ENCODE measurements at places on chromosomes 16 and 17.

DNA sequence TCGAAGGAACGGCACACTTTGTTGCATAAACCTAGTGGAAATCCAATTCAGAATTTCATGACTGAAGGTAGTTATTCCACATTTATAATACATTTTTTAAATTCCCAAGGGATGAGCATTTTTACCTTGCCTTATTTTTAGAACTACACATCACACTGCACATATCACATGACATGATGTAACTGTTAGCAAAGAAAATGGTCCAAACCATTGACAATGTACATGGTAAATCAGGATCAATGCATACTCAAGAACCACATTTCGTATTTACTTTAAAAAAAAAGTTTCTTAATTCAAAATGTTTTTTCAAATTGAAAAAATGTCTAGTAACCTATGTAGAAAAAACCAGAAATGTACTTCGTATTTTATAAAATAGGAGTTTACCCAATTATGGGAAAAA lies 2.5 kb downstream of the KANSL1 start:
- no peak for DNase-seq

DNA sequence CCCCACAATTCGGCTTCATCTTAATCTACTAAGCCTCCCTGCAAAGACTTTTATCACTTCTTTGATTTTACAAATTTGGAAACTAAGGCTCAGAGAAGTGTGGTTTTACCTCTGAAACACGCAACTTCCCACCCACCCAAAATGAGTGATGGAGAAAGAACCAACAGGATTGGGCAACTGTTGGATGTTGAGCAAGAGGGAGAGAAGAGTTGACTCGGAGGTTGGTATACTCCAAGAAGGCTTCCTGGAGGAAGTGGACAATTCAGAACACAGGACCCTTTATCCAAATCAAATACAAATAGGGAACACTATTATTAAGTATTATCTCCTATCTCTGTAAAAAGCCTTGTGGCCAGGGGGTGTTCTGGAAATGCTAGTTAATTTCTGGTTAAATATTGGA lies 323.0 kb downstream of the C16orf95 start:
- DNase-seq = no peak

DNA sequence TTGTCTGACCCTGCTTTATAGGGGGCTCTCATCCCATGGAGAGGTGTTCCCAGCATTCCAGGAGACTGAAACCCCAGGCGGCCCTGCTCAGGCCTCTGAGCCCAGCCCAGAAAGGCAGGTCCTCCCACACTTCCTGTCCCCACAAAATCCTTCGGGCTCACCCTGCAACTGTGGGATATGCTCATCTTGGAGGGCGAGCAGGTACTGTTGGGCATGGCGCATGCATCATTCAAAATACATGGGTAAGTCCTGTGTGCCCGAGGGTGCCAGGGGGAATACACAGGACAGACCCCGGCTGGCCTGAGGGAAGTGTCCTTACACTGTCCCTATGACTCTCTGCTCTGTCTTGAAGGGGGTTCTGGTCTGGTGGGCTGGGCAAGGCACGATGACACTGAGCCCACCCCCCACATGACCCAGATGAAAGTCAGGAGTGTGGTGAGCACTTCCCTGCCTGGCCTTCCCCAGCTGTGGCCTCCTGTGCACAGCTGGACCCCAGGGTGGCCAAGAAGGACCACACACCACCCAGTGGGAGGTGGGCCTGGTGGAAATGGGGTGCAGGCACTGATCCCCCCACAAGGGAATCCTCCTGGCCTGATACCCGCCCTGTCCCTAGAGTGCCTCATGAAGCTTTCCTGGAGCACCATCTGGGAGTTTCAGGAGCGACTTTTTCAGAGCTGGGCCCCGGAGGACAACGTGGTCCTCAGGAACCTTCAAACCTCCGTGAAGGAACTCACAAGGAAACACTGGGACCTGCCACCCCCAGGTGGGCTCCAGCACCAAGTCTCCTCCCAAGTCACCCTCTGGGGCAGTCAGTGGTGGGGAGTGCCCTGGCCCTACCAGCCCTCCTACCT lies 46.7 kb downstream of the USP22 start:
- no peak for DNase-seq

GRCh38 chr17:14150619-14151018 lies 81.3 kb downstream of the COX10 start:
- no peak for DNase-seq

- no peak for DNase-seq
These were observed 326.2 kb upstream of the HSBP1 start for GRCh38 chr16:83481589-83481988.

DNA sequence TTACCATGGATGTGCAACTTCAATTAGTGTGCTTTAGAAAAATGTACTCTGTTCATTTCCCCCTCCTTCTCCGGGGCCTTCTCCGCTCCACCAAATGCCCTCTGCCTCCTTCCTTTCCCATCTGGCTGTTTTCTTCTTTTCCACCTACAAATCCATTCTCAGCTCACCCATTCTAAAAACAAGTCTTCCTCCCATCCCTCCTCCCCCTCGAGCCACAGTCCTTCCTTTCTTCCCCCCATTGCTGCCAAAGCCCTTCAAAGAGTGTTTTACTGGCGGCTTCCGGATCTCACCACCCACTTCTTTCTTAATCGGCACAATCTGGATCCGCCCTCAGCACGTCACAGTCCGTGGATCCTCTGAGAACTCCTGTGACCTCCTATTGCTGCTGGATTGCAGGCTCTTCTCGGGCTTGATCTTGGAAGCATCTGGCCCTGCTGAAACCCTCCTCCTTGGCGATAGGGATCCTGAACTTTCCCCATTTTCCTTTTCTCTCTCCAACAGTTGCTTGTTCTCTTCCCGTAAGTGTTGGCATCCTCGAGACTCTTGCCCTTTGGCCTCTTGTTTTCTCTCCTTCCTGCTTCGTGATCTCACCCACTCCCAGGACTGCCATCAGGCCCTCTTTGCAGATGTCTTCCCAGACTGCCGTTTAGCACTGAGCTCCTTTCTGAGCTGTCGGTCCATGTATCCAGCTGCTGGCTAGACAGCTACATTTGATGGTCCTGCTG lies 36.0 kb upstream of the FBXO47 start:
- DNase-seq = no peak

GRCh38 chr16:87320510-87321227 lies 3.5 kb upstream of the C16orf95 start:
- DNase-seq = no peak

GRCh38 chr16:78249832-78250231 lies 150.4 kb downstream of the WWOX start:
- DNase-seq = no peak

DNA sequence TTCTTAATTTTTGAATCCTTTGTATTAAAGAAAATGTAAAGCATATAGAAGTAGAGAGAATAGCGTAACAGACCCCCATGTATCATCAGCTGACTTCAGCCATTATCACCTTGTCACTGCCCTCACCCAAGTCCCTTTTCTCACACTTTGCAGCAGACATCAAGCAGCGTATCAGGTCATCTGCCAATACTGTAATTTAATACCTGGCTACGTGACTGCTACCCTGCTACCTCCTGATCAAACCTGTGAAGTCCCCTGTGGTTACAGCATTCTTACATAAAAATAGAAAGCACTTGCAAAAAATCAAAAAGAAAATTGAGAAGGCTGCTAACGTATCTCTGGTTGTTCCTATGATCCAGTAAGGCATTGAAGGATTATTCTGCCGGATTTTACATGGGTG lies 96.4 kb downstream of the PLCG2 start:
- DNase-seq = no peak

GRCh38 chr17:9146064-9146463 lies 124.8 kb downstream of the NTN1 start:
- no peak for DNase-seq

DNA sequence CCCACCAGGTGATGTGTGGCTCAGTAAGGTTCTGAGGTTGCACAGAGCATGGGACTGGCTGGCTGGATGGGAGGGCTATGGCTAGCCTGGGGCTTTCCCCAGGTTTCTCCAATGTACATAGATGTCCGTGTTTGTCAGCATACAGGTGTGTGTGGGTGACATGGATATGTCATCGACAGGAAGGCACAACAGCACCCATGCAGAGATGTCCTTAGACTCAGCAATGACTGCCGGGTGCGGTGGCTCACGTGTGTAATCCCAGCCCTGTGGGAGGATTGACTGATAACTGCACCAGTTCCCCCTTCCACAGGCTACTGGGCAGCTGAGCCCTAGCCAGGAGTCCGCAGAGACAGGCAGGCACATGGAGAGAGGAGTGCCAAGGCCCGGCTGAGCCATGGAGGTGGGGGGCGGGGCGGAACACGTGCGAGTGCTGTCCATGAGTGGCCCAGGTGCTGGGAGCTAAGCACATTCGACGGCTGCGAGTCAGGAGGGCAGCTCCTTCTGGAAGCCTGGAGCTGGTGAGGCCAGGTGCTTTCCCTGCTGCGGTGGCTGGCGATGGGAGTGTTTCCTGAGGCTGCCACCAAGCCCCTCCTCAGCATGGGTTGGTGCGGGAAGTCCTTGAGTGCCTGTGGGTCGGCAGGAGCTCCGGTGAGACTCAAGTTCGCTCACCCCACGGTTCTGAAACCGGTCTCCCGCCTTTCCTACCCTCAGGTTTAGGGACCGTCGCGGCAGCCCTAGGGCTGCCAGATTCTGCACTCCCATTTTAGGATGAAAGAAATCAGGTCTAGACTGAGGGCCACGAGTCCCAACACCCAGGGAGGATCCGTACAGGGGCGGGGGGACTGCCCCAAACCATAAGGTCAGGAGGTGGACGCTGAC lies 858 bp upstream of the ASPSCR1 start:
- DNase-seq = no peak

GRCh38 chr16:77539421-77540034 lies 104.7 kb upstream of the ADAMTS18 start:
- no peak for DNase-seq

GRCh38 chr16:84593825-84594724 lies 23.8 kb downstream of the COTL1 start:
- no peak for DNase-seq

DNA sequence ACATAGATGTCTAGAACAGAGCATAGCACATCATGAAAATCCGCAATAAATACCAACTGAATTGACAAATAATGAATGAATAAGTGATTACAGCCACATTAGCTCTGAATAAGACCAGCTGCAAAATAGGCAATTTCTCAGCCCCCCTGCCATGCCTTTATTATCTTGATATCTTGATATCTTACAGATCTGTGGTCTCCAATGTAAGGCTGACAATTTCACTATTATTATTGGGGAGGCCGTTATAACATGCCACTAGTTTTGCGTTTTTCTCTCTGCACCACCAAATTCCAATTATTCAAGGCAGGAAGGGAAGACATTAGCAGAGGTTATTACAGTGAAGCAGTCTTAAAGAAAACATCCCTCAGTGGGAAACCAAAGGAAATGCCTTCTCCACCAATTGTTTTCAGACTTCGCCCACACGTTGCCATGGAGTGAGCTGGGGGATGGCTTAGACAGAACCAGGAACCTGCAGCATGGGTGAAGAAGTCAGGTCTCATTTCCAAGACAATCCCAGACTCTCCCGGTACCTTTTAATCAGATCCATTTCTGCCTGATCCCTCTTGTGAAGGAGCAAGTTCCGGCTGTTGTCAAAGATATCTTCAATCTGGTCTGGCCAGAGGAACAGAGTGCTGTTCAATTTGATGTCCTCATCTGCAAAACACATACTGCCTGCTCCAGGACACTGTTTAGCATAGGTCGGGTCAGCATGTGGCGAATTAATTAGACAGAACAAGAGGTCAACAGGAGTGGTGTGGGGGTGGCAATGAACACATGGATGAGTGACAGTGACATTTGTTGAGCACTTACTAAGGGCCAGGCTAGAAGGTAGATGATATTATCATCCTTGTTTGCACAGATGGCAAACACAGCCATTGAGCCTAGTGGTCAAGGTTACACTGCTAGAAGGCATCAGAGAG lies 46.4 kb downstream of the DNAH3 start:
- DNase-seq = no peak

GRCh38 chr16:80954985-80955384 lies 51.7 kb downstream of the CMC2 start:
- no peak for DNase-seq

DNA sequence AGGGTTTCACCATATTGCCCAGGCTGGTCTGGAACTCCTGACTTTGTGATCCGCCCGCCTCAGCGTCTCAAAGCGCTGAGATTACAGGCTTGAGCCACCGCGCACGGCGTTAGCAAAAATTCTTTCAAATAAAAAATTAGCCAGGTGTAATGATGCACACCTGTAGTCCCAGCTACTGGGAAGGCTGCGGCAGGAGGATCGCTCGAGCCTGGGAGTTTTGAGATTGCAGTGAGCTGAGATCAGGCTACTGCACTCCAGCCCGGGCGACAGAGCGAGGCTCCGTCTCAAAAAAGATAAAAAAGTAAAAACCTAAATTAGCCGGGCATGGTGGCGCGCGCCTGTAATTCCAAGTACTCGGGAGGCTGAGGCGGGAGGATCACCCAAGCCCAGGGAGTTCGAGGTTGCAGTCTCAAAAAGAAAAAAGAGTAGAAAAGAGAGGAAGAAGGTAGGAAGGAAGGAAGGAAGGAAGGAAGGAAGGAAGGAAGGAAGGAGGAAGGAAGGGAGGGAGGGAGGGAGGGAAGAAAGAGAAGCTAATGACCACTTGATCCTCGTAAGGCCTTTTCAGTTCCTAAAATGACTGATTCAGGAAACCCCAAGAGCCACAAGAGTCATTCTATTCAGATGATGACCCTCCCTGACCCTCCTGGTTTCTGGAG lies 59.2 kb downstream of the SRL start:
- peak; percentile 41 for DNase-seq

GRCh38 chr16:53865494-53865863 lies 161.5 kb downstream of the FTO start:
- DNase-seq = peak; percentile 72

- DNase-seq = no peak
These were observed 239.2 kb downstream of the PRKCA start for GRCh38 chr17:66541461-66542128.

DNA sequence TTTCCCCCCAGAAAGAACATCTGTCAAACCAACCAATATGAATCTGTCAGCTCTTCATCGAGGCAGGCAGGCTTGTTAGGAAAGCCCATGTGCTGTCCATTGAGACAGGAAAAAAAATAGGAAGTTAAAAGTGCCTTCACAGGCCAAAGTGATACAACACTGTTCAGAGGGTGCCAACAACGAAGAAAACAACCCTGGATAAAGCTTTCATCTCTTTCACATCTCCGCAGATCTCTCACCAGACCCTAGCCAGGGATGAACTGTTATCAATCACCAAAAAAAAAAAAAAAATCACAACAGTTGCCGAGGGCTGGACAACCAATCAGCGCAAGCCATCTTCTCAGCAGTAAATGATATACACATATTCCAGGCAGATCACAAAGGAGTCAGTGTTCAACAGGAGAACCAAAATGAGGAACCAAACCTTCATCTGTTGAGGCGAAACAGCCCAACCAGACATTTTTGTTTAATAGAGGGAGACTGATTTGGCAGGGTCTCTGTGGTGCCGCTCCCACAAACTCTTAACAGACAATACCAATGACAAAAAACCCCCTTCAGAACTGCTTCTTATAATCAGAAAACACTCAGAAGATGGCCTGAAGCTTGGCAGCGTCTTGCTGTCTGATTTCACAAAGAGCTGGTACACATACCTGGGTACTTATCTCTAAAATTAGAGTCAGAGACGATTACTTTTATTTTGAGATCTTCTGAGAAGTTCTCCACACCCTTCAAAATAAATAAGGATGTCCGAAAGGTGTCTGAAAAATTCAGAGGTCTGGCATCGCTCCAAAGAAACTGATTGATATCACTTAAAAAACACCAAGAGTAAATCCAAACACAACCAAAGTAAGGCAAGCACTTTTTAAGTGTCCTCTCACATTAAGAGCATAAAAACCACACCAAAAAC lies 1.8 kb downstream of the MAP3K14 start:
- DNase-seq = peak; percentile 36

- no peak for DNase-seq
These were observed 4.5 kb upstream of the HSD17B1 start for GRCh38 chr17:42548070-42548837.

GRCh38 chr17:36778448-36778847 lies 158.8 kb upstream of the LHX1 start:
- DNase-seq = no peak

Measured in AML-193 (cell line).